Upper lobe of right lung (tissue), 1 donor: ENCODE measurements at places on chromosomes 13 and 19. TPM values are rescaled to one million over a fixed set of nuclear protein-coding genes. Genes with fewer than 3 reads are reported as not detected.

- H3K27me3 ChIP-seq: peaks cover 7% of the 10 kb centered on the region
- no peak for DNase-seq
- peaks cover 68% of the 10 kb centered on the region for H3K4me1 ChIP-seq
Measured at GRCh38 chr19:13014101-13014920, 19.0 kb downstream of the NFIX start.

Gene CEACAM8
- total RNA-seq: not detected

Gene CCL25
- not detected for total RNA-seq

Gene HS6ST3
- not detected for total RNA-seq

- peaks cover 26% of the 10 kb centered on the region for H3K36me3 ChIP-seq
- no peak overlapping the region for H3K4me3 ChIP-seq
- no peak overlapping the region for H3K27ac ChIP-seq
- no peaks in the 10 kb centered on the region for H3K4me1 ChIP-seq
- no peak for DNase-seq
Measured at GRCh38 chr19:45296355-45296754, 26.3 kb downstream of the CKM start.

DNA sequence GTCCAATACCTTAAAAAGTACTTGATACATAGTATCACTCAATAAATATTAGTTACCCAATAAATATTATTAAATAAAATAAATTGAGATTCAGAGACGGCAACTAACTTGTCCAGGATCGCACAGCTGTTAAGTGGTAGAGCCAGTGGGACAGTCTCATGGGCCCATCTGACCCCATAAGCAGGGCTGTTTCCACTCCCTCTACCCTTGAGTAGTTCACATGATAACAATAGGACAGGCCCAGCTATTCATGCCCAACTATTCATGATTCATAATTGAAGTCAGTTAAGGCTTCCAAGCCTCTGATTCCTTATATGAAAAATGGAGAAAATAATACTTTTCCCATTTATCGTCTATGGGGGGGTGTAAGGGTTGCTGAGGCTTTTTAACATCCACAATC is 78.2 kb downstream of the C13orf42 start:
- no peaks in the 10 kb centered on the region for H3K4me1 ChIP-seq
- no peak overlapping the region for H3K4me3 ChIP-seq
- H3K27me3 ChIP-seq: no peaks in the 10 kb centered on the region
- H3K27ac ChIP-seq: no peak overlapping the region

- no peaks in the 10 kb centered on the region for H3K4me1 ChIP-seq
- no peaks in the 10 kb centered on the region for H3K36me3 ChIP-seq
Measured at GRCh38 chr13:96772426-96772825, 221.8 kb downstream of the OXGR1 start.

Gene CCDC61
- total RNA-seq: 15.4 TPM

- no peaks in the 10 kb centered on the region for H3K36me3 ChIP-seq
- peaks cover 78% of the 10 kb centered on the region for H3K4me1 ChIP-seq
- peak overlapping the region; percentile 56 for H3K27ac ChIP-seq
- no peaks in the 10 kb centered on the region for H3K27me3 ChIP-seq
Measured at GRCh38 chr19:56110515-56111448, 10.3 kb downstream of the ZNF787 start.

DNA sequence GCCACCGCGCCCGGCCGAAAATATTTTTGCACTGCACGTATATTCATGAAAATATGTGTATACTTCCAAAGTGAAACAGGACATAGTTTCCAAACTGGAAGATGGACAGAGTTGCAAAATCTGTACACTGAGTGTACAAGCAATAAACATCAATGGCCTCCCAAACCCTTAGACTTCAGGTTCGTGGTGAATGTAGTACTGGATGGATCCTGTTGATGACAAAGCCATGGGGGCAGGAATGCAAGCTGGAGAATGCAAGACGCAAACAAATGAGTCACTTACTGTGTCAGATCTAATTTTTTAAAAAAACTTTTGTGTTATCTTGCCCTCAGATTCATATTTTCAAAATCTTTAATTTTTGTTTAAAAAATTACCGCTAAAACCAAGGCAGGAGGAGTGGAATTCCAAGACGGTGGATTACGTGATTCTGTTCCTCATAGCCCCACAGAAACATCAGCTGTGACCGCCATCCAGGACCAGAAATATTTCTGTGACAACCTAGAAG is 12.7 kb upstream of the LILRA2 start:
- no peak overlapping the region for H3K4me3 ChIP-seq
- H3K4me1 ChIP-seq: no peaks in the 10 kb centered on the region
- H3K36me3 ChIP-seq: no peaks in the 10 kb centered on the region

Gene NR2C2AP
- total RNA-seq: 12.6 TPM

DNA sequence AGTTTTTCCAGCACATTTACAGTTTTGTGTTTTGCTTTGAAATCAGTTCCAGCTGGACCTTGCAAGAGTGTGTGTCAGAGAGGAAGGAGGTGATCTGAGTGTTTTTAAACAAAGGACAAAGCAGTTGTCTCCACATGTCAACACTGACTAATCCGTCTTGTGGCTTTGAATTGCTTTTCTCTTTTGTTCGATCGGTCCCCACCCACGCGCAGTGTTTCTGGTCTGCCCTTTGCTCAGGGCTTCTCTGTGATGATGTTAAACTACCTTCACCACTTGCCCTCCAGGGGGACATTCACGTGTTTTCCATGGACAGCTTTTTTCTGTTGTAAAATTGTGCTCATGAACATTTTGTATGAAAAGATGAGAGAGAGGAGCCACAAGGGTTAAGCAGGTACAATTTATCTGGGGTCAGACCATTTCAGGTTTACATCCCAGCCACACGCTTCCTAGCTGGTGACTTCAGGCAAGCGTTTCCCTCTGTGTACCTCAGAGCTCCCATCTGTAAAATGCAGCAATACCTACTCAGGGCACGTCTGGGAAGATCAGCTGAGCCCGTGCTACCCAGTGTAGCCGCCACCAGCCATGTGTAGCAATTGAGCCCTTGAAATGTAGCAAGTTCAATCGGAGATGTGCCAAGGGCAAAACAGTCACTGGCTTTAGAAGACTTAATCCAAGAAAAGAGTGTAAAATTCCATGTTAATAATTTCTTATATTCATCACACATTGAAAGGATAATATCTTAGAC is 13.5 kb upstream of the PLA2G4C start:
- peaks cover 8% of the 10 kb centered on the region for H3K4me1 ChIP-seq
- H3K4me3 ChIP-seq: no peak overlapping the region
- H3K36me3 ChIP-seq: peaks cover 7% of the 10 kb centered on the region

DNA sequence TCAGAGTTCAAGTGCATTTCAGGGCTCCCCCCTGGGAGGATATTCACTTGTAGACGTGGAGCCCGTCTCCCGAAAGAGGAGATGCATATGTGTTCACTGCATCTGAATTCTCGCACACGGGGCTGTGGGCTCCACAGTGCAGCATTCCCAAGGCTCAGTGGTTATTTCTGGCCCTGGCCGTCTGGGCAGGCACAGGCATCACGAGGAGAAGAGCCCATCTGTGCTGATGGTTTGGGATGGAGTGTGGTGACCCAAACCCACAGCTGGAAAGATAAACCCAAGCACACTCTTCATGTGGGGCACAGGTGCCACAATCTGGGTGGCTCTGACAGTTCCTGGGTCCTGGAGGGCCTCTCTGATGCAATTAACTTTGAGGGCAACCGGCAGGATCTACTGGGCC is 242.1 kb downstream of the TSHZ3 start:
- H3K27ac ChIP-seq: no peak overlapping the region
- no peaks in the 10 kb centered on the region for H3K4me1 ChIP-seq
- no peak overlapping the region for H3K4me3 ChIP-seq
- DNase-seq: no peak
- H3K27me3 ChIP-seq: peaks cover 14% of the 10 kb centered on the region

DNA sequence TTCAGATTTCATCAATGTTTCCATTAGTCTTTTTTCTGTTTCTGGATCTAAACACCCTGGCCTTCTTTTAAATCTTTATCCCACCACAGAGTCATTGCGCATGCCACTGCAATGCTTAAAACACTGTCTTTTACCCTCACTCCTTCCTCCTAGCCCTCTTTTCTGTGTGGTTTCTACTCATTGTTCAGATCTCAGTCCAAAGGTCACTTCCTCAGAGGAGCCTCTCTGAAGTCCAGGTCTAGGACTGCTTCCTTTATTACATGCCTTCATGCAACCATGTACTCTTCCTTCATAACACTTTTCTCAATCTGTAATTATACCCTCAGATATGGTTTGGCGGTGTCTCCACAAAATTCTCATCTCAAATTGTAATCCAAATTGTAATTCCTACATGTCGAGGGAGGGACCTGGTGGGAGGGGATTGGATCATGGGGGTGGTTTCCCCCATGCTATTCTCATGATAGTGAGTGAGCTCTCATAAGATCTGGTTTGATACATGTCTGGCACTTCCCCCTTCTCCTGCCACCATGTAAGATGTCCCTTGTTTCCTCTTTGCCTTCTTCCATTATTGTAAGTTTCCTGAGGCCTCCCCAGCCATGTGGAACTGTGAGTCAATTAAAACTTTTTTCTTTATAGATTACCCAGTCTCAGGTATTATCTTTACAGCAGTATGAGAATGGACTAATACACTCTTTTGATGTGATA is 808.9 kb downstream of the DIAPH3 start:
- H3K4me1 ChIP-seq: no peaks in the 10 kb centered on the region
- no peak overlapping the region for H3K27ac ChIP-seq
- DNase-seq: no peak
- H3K36me3 ChIP-seq: no peaks in the 10 kb centered on the region
- no peak overlapping the region for H3K4me3 ChIP-seq
